ENCODE measurements at places on chromosomes 12 and 14. TPM values are rescaled to one million over a fixed set of nuclear protein-coding genes. Genes with fewer than 3 reads are reported as not detected.

DNA sequence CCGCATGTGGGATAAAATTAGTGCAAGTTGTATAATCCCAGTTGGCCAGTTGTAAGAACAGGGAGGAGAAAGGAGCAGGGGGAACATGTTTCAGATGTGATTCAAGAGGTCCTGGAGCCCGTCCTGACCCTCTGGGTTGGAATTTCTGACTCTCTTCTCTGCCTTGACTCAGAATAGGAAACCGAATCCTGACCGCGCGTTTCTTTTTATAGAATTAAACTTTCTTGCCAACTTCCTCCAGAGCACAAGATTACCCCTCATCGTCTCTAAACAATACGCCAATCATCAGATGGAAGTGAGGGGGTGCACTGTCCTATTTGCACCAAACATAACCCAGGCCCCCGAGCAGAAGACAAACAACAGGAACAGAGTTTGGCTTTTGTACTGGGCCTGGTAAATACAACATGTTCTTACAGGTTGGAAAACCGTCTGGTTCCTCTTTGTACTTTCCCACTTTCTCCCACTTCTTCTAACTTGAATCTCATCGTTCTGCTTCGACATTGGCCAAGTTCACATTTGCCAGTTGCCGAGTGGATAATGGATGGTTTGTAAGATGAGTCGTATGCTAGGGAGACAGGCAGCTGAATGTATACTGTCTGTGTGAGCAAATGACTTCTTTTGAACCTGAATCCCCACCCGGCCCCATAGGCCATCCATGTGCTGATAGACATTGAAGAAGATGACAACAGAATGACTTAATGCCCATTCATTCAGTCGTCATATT lies 42.6 kb upstream of the MED13L start:
- peak overlapping the region; percentile 84 for H3K27ac ChIP-seq
- H3K27me3 ChIP-seq = peaks cover 1% of the 10 kb centered on the region
- H3K4me1 ChIP-seq = peaks cover 46% of the 10 kb centered on the region
- peak overlapping the region; percentile 37 for H3K4me3 ChIP-seq
- peak; percentile 13 for DNase-seq

The ADAMTS20 gene
- total RNA-seq = not detected

- H3K4me3 ChIP-seq = peak overlapping the region; percentile 44
- H3K4me1 ChIP-seq = peaks cover 14% of the 10 kb centered on the region
- H3K27me3 ChIP-seq = no peaks in the 10 kb centered on the region
- DNase-seq = peak; percentile 39
Observed at GRCh38 chr12:122646517-122647217, 56.5 kb downstream of the HCAR2 start.

The C3AR1 gene
- total RNA-seq = 0.50 TPM

DNA sequence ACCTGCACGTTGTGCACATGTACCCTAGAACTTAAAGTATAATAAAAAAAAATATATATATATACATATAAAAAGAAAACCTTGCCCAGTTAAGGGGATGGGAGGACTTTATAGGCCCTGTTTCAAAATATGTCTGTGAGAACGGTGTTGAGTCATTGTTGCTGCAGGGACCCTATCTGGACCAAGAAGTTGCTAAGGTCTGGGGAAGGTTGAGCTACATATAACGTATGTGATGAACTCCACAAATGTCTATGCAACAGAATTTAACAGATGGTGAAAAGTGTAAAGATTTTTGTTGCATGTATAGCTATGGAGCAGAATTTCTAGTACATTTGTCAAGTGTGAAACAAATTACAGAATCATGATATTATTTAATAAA lies 59.7 kb downstream of the TBC1D30 start:
- no peak overlapping the region for H3K27ac ChIP-seq
- H3K27me3 ChIP-seq = no peaks in the 10 kb centered on the region
- H3K4me1 ChIP-seq = peaks cover 10% of the 10 kb centered on the region
- H3K36me3 ChIP-seq = no peaks in the 10 kb centered on the region

DNA sequence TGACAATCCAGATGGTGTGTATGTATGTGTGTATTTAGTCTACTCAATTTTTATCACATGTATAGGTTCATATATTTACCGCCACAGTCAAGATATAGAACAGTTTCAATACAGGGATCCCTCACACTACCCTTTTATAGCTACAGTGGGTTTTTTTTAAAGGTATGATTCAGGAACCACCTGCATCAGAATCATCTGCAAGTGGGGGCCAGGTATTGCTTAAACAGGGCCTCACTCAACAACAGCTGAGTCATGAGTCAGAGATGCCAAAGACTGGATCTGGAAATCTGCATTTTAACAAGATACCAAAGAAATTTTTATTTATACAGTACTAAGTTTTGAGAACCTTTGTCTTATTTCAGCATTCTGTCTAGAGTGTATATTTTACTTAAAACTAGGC lies 117.6 kb downstream of the SLC35F4 start:
- DNase-seq = no peak
- no peaks in the 10 kb centered on the region for H3K4me1 ChIP-seq
- no peaks in the 10 kb centered on the region for H3K27me3 ChIP-seq
- no peak overlapping the region for H3K4me3 ChIP-seq
- H3K36me3 ChIP-seq = no peaks in the 10 kb centered on the region

The FGF23 gene
- total RNA-seq = not detected

DNA sequence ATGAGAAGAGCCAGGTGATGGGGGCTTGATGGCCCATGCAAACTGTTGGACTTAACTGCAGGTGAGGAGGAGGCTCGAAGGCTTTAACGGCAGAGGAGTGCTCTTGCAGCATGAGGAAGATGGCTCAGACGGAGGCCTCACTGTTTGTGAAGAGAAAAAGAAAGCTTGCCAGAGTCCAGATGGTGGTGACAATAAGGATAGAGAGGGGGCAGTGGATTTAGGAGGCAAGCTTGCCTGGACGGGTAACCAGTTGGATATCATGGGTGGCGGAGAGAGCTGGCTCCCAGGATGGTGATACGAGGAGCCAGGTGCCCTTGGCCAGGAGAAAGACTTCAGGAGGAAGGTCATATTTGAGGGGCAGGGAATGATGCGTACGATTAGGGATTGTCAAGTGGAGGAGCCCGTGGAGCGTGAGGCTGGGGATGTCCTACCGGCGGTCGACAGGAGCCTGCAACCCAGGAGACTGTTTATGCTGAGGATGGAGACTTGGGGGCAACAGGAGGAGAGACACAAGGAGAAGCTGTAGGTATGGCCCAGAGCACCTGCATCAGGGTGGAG lies 71.8 kb downstream of the CACNA1C start:
- no peak overlapping the region for H3K4me3 ChIP-seq
- no peaks in the 10 kb centered on the region for H3K27me3 ChIP-seq
- no peak overlapping the region for H3K27ac ChIP-seq
- no peak for DNase-seq
- no peaks in the 10 kb centered on the region for H3K36me3 ChIP-seq
- no peaks in the 10 kb centered on the region for H3K4me1 ChIP-seq

The FLVCR2 gene
- 3.2 TPM for total RNA-seq

DNA sequence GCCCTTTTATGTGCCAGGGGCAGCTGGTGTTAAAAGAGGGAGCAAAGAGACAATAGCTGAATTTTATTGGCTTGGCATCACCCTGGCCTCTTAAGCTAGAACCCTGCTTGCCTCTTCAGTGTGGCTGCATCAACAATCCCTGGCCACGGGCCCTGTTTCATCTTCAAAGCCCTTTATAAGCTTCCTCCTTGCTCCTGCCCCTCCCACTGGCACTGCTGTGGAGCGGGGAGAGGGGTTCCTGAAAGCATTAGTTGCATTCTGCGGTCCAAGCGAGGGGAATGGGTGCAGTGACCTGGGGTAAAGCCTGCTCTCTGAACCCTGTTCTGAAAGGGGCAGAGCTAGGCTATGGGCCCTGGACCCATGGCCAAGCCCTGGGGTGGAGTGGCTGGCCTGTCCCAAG lies 220 bp upstream of the KRT83 start:
- DNase-seq = no peak
- H3K27ac ChIP-seq = no peak overlapping the region
- H3K4me1 ChIP-seq = no peaks in the 10 kb centered on the region
- H3K36me3 ChIP-seq = no peaks in the 10 kb centered on the region
- peaks cover 24% of the 10 kb centered on the region for H3K27me3 ChIP-seq

The DEGS2 gene
- total RNA-seq = 0.16 TPM

DNA sequence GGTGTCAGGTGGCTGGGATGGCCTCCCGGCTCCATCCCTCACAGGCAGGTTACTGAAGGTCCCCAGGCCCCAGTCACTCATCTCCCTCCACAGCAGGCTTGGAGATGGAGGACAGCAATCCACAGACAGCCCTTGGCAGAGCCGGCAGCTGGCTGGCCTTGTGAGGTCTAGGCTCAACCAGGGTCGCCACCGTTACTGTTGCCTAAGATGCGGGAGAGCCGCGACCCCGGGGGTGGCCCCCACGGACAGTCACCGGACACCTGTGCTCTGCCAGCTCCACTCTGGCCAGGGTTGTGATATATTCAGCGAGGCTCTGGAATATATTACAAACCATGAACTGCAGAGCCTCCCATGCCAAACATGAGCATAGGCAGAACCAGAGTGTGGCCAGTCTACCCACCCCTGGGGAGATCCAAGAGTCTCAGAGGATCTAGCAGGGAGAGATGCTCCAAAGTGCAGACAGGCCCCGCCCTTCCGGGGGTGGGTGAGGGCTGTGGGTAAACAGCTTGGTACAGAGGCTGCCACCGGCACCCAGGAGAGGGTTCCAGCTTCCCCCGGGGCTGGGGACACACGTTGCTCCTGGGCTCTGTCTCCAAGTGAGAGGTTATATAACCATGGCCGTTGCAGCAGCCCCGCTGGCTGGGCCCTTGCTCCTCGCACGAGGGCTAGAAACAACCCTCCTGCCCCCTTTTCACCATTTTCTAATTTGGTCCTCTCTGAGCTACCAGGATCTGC lies 55.9 kb upstream of the DIO3 start:
- no peaks in the 10 kb centered on the region for H3K36me3 ChIP-seq
- no peaks in the 10 kb centered on the region for H3K4me1 ChIP-seq
- H3K27me3 ChIP-seq = no peaks in the 10 kb centered on the region

- no peaks in the 10 kb centered on the region for H3K36me3 ChIP-seq
- no peak overlapping the region for H3K4me3 ChIP-seq
- no peak for DNase-seq
- H3K27ac ChIP-seq = no peak overlapping the region
- H3K4me1 ChIP-seq = no peaks in the 10 kb centered on the region
Observed at GRCh38 chr12:115438314-115438713, 754.3 kb upstream of the TBX3 start.

GRCh38 chr12:119176267-119177055 lies 2.3 kb upstream of the HSPB8 start:
- no peaks in the 10 kb centered on the region for H3K36me3 ChIP-seq
- H3K4me3 ChIP-seq = no peak overlapping the region
- H3K27ac ChIP-seq = no peak overlapping the region
- H3K27me3 ChIP-seq = peaks cover 3% of the 10 kb centered on the region
- no peak for DNase-seq

- DNase-seq = no peak
- no peaks in the 10 kb centered on the region for H3K27me3 ChIP-seq
- no peak overlapping the region for H3K4me3 ChIP-seq
- H3K27ac ChIP-seq = no peak overlapping the region
- peaks cover 27% of the 10 kb centered on the region for H3K36me3 ChIP-seq
Observed at GRCh38 chr12:64192644-64193444, 29.3 kb downstream of the KICS2 start.

The GLIPR1L2 gene
- total RNA-seq = not detected

GRCh38 chr12:52788192-52788875 lies 7.6 kb downstream of the KRT3 start:
- no peak for DNase-seq
- H3K4me1 ChIP-seq = peaks cover 14% of the 10 kb centered on the region
- no peak overlapping the region for H3K4me3 ChIP-seq
- no peaks in the 10 kb centered on the region for H3K36me3 ChIP-seq
- H3K27me3 ChIP-seq = peaks cover 40% of the 10 kb centered on the region
- H3K27ac ChIP-seq = no peak overlapping the region

GRCh38 chr12:3207175-3207574 lies 130.0 kb downstream of the TSPAN9 start:
- no peaks in the 10 kb centered on the region for H3K36me3 ChIP-seq
- no peak overlapping the region for H3K27ac ChIP-seq
- no peaks in the 10 kb centered on the region for H3K4me1 ChIP-seq

DNA sequence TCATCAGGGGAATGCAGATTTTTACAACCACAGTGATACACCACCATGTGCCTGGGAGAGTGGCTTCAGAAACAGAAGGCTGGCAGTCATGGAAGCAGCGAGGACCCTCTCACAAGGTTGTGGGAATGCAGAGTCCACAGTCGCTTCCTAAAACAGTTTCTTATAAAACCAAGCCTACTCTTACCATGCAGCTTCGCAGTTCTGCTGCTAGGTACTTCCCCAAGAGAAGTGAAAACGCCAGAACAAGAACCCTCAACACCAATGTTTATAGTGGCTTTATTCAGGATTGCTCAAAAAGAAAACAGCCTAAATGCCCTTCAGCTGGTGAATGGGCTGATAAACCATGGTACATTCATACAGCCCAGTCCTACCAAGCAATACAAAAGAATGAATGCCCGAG lies 87.2 kb downstream of the DDX51 start:
- no peak overlapping the region for H3K27ac ChIP-seq
- no peaks in the 10 kb centered on the region for H3K27me3 ChIP-seq
- H3K4me3 ChIP-seq = no peak overlapping the region
- no peaks in the 10 kb centered on the region for H3K4me1 ChIP-seq
- peaks cover 56% of the 10 kb centered on the region for H3K36me3 ChIP-seq
- no peak for DNase-seq

The KLRB1 gene
- total RNA-seq = not detected

DNA sequence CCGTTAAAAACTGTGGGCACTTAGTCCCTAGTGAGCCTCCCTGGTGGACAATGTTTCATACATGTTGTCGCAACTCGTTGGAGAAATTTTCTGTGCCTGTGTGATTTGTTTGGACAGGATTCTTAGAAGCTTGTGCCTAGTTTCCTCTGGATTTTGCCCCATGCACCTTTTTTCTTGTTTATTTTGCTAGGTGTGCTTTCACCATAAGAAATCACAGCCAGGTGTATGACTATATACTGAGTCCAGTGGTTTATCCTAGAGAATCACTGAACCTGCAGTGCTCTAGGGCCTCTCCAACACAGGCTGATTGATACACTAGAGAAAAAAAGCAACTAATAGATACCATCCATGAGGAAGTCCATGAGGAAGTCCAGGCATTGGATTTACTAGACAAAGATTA lies 33.1 kb upstream of the OASL start:
- H3K36me3 ChIP-seq = peaks cover 3% of the 10 kb centered on the region
- H3K4me3 ChIP-seq = no peak overlapping the region

GRCh38 chr14:72550513-72550912 lies 343.4 kb downstream of the DPF3 start:
- peaks cover 63% of the 10 kb centered on the region for H3K27me3 ChIP-seq
- no peak overlapping the region for H3K4me3 ChIP-seq

GRCh38 chr12:49334226-49334625 lies 2.8 kb downstream of the C1QL4 start:
- peaks cover 28% of the 10 kb centered on the region for H3K36me3 ChIP-seq
- H3K27me3 ChIP-seq = peaks cover 57% of the 10 kb centered on the region
- peaks cover 17% of the 10 kb centered on the region for H3K4me1 ChIP-seq
- H3K4me3 ChIP-seq = no peak overlapping the region
